ENCODE measurements at places on chromosomes 7 and 10.
A peak's percentile ranks its signal among the peaks of the same experiment; 100 is the strongest.

DNA sequence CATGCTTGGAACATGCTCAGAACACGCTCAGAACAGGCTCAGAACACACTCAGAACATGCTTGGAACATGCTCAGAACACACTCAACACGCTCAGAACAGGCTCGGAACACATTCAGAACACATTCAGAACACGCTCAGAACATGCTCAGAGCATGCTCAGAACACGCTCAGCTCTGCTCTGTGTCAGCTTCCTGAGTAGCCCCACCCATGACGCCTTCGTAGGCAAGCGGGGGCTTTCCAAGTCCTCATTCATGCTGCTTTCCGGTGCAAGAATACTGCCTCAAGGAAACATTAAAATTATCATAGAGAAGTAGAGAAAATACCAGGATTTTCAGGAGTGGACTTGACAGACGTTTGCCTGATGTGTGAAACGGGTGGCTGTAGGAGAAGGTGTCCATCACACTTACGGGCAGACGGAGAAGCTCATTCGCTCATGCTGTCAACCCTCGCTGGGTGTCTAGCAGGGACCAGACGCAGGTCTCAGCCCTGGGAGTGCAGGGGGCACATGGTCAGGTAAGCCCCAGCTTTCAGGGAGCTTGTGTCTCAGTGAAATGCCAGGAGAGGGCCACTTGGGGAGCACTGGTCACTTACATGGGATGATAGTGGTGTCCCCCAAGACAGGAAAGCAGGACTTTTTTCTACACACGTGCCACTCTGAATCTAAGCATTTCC lies 24.7 kb downstream of the EN2 start:
- DNase-seq = no peak

DNA sequence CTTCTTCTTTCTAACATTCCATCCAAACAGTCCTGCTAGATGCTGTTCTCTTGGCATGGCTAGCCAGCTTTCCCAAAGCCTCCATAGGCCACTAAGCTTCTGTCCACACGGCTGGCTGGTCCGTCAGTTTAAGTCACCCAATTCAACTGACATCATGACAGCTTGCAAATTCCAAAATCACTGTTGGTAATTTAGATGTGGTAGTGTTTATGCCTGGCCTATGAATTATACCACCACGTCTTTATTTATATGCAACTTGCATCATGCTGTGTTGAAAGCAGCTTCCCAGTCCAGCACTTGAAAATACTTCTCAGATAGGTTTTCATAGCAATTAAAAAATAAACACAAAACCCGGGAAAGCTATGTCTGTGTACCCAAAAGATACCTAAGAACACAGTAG lies 2.2 kb upstream of the VIM start:
- DNase-seq = no peak

DNA sequence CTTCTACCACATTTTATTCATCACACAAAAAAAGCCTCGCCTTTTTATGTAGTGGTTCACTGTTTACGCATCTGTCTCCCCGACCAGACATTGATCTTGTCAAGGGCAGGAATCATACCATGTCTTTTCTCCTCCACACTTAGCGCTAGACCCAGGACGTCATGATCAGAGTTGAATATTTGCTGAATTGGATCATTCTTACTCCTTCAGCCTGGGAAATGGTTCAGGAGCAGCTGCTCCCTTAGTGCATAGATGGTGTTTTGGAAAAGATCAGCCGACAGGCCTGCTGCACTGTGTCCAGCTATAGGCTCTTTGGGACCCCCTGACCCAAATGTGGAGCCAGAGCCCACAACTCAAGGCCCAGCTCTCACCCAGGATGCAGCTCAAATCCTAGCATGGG lies 249.1 kb upstream of the TMEM72 start:
- DNase-seq = no peak

DNA sequence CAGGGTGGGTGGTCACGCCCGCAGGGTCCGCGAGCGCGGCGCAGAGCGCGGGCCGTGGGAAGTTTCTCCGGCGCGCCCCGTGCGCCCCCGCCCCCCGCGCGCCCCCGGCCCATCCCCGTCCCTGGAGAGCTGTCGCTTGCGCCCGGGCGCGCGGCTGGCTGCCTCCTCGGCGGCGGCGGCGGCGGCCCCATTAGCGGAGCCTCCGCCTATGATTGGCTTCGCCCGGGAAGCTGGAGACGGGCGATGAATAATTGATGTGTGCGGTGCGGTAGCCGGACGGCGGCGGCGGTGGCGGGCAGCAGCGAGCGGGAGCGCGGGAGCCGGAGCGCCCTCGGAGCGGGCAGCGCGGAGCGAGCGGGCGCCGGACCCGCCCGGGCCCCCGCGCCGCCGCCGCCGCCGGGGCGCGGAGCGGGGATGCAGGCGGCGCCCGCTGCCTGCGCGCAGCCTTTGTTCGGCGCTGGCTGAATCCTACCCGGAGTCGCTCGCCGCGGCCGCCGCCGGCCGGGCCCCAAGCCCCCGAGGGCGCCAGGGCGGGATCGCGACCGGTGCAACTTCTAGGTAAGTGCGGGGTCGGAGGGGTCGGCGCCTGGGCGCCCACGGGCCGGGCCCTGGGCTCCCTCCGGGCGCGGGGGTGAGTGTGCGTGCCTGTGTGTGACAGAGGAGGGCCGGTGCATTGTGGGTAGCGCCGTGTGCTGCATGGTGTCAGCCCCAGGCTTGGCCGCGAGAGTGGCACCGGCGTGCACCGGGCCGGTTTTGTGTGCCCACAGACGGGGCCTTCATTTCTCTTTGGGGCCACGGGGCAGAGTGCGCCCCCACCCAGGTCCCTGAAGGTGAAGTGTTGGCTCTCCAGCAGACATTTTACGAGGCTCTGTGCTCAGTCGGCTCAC lies 103.8 kb upstream of the PPIF start:
- DNase-seq = peak; percentile 45

DNA sequence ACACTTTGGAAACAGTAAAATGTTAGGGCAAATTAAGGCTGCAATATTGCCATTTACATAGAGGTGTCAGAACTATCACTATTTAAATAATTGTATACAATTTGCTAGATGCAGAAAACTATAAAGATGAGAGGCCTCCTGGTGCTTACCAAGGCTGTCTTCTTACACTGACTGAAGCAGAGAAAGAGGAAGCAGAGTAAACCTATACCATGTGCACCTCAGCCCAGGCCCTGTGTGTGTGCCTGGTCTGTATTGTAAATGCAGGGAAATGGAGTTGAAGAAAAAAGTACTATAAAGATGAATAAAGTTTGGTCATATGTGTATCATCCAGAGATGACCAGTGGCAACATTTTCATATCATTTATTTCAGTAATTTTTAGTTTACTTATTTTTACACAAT lies 29.2 kb downstream of the ELMO1 start:
- DNase-seq = no peak

DNA sequence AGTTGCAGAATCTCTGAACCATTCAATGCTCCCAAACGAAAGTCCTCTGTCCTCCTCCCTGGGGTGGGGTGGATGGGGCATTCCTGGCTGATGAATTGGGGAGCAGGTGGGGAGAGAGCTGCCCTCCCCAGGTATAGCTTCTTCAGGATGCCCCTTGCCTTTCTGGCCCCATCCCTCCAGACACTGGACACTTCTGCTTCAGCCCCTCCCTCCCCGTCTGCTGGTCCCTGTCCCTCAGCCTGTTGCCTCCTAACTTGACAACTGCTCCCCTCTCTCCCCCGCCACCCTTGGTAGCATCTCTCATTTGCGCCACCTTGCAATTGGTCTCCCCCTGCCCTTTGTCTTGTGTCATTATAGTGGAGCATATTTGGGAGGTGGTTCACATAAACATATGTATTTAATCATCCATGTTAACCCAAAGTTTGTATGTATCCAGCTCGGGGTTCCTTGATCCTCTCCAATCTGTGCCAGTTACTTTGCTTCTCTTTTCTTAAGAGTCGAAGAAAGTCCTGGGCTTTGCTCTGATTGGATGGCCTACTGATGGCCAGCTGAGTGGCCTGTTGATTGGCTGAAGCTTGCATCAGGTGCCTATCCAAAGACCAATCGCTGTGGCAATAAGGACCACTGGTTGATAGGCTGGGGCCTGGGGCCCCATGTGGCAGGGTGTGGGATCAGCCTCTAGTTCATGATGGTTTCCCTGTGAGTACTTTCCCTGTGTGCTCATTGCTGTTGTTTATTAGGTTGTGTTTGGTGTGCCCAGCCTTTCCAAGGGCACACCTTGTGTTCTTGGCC lies 4.0 kb upstream of the GCK start:
- no peak for DNase-seq

DNA sequence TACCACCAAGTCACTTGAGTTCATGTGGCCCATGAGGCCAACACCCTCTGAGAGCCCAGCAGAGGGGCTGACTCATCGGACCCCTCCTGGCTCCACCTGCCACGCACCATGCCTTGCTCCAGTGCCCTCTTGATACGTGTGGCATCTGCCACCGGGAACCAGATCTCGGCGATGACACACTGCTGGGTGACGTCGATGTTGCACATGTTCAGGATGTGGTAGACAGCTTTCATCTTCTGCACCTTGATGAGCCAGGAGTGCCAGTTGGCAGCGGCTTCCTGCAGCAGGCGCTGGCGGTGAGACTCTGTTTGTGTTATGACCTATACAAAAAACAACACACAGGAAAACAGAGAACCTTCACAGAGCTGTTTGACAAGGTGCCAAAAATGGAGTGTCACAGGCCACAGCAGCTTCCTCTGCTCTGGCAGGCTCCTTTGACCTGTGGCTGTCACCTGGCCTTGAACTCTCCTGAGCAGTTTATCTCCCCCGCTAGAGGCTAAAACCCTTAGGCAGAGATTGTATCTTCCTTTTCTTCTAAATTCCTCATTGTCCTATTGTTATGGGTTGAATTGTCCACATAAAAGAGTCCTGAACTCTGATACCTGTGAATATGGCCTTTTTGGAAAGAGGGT lies 45.2 kb upstream of the TMEM213 start:
- DNase-seq = no peak

DNA sequence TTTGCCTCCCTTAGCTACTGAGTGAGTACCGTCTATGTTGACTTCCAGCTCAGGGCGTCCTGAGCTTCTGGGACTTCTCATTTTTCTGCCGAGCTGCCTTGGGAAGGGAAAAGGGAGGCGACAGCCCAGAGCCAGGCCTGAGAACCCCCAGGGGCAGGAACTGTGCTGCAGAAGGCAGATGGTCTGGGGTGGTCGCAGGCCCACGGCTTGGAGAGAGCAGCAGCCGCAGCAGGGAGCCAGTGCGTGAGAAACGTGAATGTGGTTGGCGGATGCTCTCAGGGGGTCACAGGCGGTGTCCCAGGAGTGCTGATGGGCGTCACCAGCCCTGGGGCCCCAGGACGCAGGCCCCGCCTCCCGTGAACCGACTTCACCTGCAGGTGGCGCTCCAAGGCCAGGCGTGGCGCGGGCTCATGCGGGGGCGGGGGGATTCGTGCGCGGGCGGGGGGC lies 9.2 kb upstream of the PWWP2B start:
- DNase-seq = peak; percentile 92

GRCh38 chr7:80816806-80817205 lies 102.0 kb downstream of the SEMA3C start:
- no peak for DNase-seq

- DNase-seq = peak; percentile 50
Measured at GRCh38 chr10:46992803-46993561, 81.8 kb downstream of the PTPN20 start.

GRCh38 chr10:79070081-79070605 lies 1.4 kb downstream of the ZMIZ1 start:
- peak; percentile 58 for DNase-seq

DNA sequence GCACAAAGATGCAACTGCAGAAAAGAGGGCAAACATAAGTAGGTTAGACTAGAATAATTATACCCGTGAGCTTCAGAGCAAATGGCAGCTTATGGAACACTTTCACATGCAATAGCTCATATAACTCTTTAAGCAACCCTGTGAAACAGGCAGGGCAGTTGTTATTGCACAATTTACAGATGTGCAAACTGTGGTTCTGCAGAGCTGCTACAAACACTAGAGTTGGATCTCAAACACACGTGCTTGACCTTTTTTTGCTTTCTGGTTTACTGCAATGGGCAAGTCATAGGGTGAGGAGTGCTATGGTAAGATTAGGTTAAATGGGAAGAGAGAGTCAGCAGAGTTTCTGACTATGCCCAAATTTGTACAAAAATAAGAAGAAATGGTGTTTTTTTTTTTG lies 610.8 kb downstream of the GATA3 start:
- no peak for DNase-seq

- DNase-seq = peak; percentile 25
Measured at GRCh38 chr10:114758331-114758730, 63.2 kb upstream of the FHIP2A start.

- peak; percentile 65 for DNase-seq
Measured at GRCh38 chr7:155066417-155066950, 3.6 kb upstream of the HTR5A start.

DNA sequence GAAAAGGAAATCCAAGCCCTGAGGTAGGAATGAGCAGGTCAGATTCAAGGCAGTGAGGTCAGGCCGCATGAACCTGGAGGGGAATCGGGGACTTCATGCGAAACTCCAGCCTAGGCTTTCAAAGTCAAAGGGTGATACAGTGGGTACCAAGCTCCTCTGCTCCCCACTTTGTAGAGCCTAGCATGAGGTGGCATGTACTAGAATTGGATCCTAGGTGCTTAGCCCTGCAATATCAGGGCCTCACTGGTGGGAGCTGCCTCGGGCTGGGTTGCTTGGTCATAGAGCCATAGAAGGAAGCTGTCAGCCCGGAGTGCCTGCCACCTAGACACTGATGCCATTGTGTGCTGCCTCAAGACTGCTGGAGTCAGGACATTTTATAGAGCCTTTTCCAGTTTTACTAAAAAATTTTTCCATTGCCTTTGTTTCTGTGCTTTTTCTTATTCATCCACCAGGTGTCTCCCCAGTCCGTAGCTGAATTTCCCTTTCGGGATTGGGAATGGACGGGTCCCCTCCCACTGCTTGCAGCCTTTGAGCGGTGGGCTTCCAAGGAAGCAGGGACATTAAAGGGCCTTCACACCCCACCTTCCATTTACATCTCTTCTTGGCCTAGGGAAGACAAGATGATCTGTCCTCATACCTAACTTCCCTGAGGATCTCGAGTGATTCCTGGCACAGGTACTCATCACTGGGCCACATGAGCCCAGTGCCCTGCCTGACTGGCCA lies 5.5 kb upstream of the LZTS2 start:
- peak; percentile 54 for DNase-seq

GRCh38 chr10:86862786-86863483 lies 94.5 kb downstream of the MMRN2 start:
- no peak for DNase-seq

GRCh38 chr7:8511855-8512254 lies 78.4 kb downstream of the NXPH1 start:
- no peak for DNase-seq

Measured in AG08395 (cell line).